ENCODE measurements at places on chromosomes 6 and 20.

GRCh38 chr6:1495344-1495743 lies 106.0 kb downstream of the FOXF2 start:
- no peak for DNase-seq

DNA sequence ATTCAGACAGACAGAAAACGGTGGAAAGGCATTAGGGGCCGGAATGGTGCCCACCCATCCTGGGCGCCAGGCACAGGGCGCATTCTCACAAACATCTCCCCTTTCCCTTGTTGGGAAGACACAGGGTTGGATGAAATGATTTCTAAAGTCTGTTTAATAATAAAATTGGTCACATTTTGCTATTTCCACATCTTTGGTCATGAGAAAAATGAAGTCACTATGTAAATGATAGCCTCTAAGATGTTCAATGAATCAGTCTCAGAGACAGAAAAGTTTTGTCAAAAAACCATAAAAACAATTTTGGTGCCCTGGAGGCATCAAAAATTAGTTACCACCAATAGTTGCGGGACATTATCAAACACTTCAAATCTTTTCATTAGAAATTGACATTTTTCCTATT lies 40.7 kb downstream of the PRR18 start:
- no peak for DNase-seq

DNA sequence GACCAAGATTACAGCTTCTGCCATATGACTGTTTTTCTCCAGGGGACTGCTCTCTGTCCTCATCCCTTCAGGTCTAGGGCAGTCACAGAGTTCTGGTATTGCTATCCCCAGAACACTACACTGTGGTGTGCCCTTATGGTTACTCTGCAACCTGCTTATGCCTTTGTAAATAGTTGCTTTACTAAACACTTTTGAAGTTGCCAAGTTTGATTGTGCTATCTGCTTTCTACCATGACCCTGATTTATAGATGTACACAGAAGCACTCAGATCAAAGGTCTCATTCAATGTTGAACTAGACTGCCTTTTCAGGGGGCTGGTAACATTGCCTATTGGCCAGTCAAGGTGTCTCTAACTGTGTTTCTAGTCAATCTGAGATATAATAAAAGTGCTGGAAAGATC lies 794.7 kb downstream of the DHX35 start:
- no peak for DNase-seq

DNA sequence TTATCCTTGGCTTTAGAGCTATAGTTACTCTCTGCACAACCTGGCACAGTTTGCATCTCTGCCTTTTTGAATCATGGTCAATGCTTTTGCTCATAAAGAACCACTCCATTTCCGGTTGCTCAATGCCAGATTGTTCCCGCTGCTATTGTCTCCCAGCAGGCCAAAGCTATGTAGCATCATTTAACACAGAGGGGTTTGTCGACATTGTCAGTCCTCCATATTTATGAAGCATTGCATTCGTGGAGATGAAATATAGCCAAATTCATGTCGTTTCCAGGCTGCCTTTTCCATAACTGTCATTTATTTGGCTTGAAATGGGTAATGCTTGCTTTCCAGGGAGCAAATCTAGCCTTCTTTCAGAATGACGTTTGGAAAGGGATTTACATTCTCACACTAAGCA lies 598.8 kb downstream of the EPHA7 start:
- DNase-seq: no peak
